ENCODE measurements at places on chromosomes 11 and 22. TPM values are rescaled to one million over a fixed set of nuclear protein-coding genes. Genes with fewer than 3 reads are reported as not detected.

Gene TEX54
- total RNA-seq = not detected

Gene MS4A6A
- total RNA-seq = 11.8 TPM

Gene KDM4D
- total RNA-seq = not detected

Gene NXPE1
- total RNA-seq = not detected
